ENCODE measurements at places on chromosomes 4 and X. TPM values are rescaled to one million over a fixed set of nuclear protein-coding genes. Genes with fewer than 3 reads are reported as not detected.

Gene FGG
- not detected for total RNA-seq

Gene BANK1
- total RNA-seq, result 0.22 TPM

Gene BMX
- 1.8 TPM for total RNA-seq

Gene MAGEH1
- 11.7 TPM for total RNA-seq

Gene ASMT
- total RNA-seq, result not detected

Gene LRRC66
- 0.86 TPM for total RNA-seq

Gene HMGN5
- total RNA-seq, result 1.5 TPM

Gene USP46
- total RNA-seq, result 111 TPM

Gene ADH1A
- not detected for total RNA-seq

Gene STOX2
- 9.4 TPM for total RNA-seq

Gene CAPN6
- total RNA-seq, result 0.62 TPM

Gene XAGE1A
- total RNA-seq, result not detected

Gene HMX1
- total RNA-seq, result not detected

Gene YIPF7
- total RNA-seq, result 0.62 TPM

Gene ALB
- not detected for total RNA-seq

Gene PHKA2
- 22.3 TPM for total RNA-seq

DNA sequence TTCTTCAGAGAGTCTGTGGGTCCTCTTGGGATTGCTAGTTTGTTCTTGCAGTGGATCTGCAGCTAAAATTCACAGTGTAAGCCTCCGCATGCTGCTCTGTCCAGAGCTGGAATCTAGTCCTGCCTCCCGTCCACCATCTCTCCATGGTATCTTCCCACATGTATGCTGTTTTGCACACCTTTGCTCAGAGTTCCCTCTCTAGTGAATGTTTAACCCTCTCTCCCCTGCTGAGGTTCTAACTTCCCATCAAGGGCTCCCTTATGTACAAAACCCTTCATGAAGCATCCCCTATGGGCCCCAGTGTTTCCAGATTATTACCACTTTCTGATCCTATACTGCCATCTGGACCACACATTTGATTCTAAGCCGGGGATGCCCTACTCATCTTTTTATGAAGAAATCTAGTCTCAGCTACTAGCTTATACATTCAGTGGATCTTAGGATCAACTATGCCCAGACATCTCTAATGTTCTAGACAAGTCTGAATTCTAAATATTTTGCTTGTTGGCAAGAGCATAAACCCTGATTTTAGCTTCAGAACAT is 157.3 kb downstream of the CPEB2 start:
- DNase-seq, result no peak

DNA sequence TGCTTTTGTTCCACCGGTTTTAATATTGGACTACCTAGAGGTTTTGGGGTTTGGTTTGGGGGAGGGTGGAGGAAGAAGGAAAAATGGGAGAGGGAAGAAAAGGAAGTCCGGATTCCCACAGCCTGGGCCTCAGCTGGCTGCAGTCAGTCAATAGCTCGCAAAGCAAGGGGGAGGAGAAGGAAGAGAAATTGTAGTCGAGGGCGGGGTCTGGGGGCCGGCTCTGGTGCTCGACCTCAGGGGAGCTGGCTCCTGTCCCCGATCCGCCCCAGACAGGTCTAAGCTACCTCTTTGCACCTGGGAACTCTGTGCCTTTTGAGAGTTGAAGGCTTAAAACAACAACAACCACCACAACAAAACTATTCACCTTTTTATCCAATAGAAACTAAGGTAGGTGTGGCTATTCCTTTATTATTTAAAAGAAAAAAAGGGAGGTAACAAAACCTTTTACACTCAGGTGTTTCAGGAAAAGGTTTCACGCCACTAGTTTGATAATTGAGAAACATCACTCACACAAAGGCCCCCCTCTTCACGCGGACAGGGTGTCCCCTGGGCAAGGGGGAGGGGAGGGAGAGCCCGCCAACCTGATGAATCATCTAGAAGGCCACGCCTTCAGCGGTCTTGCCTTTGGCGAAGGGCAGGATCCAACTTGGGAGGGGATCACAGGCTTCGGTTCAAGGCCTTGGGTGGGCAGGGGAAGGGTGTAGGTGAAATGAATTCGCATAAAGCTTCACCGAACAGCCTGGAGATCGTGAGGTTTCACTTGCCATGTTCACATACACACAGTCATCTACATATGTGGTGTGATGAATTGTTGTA is 1.6 kb upstream of the LNX1 start:
- no peak for DNase-seq

DNA sequence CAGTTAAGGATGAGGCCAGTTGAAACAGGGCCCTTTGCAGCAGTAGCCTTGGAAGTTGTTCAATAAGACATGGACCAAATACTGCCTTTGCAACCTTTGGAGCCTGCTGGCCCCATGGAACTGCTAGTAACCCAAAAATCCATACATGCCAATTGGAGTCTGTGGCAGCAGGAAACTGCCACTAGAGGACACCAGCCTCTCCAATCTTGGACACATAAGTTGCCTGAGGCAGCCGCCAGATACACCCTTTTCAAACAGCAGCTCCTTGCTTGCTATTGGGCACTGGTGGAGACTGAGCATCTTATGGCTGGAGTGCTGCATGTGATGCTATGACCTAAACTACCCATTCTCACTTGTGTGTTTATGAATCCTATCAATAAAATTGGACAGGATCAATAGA is 14.8 kb upstream of the LAP3 start:
- DNase-seq, result no peak

GRCh38 chr4:160826339-160826679 is 1337.5 kb downstream of the FSTL5 start:
- no peak for DNase-seq

DNA sequence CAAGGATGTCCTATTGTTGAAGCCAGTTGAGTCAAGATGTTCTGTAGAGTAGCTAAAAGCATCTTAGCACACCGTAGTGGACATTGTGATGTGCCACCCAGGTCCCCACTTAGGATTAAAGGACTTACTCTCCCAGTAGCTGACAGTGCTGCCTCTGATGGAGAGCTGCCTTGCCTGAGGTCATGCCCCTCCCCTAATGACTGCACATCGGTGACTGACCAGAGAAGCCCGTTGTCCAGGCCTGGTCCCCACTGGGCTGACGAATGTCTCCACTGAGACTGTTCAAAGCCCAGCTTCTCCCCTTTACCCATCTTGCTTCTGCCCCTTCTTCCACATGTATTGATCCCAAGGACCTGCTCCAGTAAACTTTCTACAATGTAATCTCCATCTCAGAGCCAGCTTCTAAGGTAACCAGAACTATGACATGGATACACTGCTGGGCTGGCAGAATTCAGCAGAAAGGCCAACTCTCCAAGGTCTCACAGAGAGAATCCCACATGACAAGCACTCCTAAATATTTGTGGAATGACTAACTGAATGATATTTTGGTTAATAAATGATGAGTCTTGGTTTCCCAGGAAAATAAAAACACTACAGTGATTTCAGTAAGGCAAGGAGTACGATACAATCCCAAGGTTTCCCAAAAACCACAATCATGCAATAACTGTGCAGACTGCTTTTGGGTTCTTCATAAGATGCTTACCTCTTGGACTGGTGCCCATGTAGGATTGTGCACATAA is 82.4 kb upstream of the TMEM150C start:
- DNase-seq, result no peak

DNA sequence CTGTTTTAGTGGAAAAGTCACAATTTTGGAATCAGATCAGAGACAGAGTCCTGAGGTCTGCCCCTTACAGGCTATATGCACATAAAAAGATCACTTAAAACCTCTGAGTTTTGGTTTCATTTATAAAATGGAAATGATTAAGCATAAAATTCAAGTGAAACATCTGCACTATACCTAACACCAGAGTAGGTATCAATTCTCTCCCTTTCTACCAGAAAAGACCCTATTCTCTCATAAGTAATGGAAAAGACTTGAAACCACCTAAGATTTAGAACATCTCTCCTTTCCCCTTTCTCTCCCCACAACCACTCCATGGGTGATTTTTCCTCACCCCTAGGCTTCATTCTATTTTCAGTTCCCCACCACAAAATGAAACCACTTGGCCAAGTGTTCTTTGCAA is 907 bp downstream of the LHFPL1 start:
- DNase-seq, result no peak

- no peak for DNase-seq
Observed at GRCh38 chr4:4216648-4217047, 10.1 kb downstream of the OTOP1 start.

DNA sequence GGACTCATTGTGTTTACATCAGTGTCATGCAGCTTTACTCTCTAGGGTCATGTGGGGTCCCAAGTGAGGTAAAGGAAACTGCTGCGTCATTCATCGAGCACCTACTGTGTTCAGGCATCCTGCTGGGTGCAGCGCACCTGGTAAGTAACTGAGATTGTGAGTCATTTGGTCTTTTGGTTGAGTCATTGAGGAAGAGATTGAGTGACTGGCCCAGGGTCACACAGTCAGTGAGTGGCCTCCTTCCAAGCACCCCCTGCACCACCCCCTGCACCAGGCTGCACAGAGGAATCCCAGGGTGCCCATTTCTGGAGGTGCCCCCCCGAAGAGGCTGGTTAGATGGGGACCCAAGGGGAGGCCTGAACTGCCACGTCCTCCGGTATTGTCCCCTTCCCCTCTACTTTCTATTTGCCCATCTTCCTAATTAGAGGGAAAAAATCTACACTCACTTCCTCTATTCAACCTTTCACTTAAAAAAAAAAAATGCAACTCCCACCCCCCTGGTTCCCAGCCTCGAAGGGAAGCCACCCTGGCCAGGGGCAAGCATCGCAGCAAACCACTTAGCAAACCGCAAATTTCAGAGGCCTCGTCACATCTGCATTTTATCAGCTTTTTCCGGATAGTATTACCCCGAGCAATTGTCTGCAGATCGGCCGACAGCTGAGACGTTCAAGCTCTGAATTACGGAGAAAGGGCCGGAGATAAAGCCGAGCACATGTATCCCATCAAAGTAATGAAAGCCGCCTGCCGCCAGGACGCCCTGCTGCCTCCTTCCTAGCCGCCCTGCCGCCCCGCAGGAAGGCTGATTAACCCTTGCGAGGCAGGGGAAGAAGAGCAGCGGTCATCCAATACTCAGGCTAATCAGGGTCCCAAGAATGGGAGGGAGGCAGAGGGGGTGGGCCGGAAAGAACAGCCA is 96.3 kb upstream of the MSX1 start:
- DNase-seq, result peak; percentile 29

- DNase-seq, result no peak
Observed at GRCh38 chr4:94349193-94349592, 6.6 kb upstream of the HPGDS start.

GRCh38 chrX:39627257-39627656 is 470.5 kb downstream of the BCOR start:
- no peak for DNase-seq

GRCh38 chrX:71195964-71196649 is 26.9 kb upstream of the GJB1 start:
- no peak for DNase-seq

GRCh38 chrX:150856101-150856500 is 42.4 kb downstream of the CD99L2 start:
- DNase-seq, result no peak

DNA sequence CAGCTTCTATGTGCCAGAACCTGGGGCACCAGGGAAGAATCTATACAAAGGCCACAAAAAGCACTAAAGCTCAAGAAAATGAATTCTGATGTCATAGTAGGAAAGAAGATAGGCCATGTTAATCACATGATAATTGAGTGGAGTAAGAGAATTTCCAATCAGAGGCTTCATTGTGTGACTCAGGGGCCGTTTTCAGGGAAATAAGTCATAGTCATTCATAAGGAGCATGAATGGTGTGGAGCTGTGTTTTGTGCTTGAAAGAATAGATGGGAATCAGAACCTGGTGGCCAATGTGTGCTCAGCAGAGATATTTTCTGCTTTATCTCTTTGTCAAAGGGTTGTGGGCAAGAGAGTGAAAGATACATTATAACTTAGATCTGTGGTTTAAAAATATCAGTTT is 102.4 kb upstream of the ZDHHC15 start:
- DNase-seq, result no peak

- no peak for DNase-seq
Observed at GRCh38 chrX:100685284-100685996, 41.4 kb downstream of the SRPX2 start.

DNA sequence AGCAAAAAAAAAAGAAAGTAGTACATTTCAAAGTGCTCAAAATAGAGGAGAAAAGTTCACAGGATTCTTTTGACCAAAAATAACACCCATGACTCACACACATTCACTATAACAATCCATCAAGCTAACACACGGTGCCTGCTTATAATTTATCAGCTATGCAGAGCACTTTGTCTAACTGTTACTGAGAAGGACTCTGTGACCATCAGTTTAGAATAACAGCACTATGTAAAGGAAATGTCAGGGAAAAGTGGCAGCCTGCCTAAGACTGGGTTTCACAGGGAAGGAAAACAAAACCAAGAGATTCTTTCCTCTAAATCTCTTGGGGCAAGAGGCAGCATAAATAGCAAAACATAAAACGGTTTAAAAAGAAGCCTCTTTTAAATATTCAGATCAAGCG is 54.8 kb downstream of the CCDC149 start:
- DNase-seq, result no peak

- DNase-seq, result no peak
Observed at GRCh38 chr4:76253511-76253910, 2.0 kb downstream of the FAM47E start.

GRCh38 chr4:128589384-128589965 is 220.0 kb upstream of the JADE1 start:
- no peak for DNase-seq

DNA sequence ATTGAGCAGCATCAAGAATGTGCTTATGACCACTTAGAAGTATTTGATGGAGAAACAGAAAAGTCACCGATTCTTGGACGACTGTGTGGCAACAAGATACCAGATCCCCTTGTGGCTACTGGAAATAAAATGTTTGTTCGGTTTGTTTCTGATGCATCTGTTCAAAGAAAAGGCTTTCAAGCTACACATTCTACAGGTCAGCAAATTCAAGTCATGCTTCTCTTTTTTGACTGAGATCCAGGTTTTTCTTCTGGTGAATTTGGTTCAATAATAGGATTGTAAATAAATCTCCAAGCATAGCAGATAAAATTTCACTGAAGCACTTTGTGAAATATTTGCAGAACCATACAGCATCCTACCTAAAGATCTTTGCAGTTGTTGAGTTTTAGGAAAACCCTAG is 218.1 kb downstream of the TLL1 start:
- DNase-seq, result no peak

GRCh38 chr4:129968778-129969177 is 872.8 kb downstream of the C4orf33 start:
- no peak for DNase-seq

- DNase-seq, result no peak
Observed at GRCh38 chrX:41516999-41517765, 70.0 kb downstream of the NYX start.

GRCh38 chr4:113587640-113588275 is 173.8 kb downstream of the CAMK2D start:
- DNase-seq, result no peak

Measured in cardiac septum (tissue), 1 donor.